ENCODE measurements at places on chromosomes 4 and X.

DNA sequence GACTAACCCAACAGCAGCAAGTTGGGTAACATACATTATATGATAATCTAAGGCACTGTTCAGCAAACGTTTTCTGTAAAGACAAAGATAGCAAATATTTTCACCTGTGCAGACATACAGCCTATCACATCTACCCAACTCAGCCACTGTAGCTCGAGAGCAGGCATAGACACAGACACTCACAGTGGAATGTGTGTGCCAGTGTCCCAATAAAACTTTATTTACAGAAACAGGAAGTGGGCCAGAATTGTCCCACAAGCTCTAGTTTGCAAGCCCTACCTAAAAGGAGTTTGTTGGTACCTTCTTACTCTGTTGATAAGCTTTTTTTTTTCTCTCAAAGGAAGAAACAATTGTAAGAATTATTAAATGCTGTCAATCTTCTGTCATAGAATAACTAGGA, 11.9 kb upstream of the FAM9A start:
- no peak for DNase-seq

DNA sequence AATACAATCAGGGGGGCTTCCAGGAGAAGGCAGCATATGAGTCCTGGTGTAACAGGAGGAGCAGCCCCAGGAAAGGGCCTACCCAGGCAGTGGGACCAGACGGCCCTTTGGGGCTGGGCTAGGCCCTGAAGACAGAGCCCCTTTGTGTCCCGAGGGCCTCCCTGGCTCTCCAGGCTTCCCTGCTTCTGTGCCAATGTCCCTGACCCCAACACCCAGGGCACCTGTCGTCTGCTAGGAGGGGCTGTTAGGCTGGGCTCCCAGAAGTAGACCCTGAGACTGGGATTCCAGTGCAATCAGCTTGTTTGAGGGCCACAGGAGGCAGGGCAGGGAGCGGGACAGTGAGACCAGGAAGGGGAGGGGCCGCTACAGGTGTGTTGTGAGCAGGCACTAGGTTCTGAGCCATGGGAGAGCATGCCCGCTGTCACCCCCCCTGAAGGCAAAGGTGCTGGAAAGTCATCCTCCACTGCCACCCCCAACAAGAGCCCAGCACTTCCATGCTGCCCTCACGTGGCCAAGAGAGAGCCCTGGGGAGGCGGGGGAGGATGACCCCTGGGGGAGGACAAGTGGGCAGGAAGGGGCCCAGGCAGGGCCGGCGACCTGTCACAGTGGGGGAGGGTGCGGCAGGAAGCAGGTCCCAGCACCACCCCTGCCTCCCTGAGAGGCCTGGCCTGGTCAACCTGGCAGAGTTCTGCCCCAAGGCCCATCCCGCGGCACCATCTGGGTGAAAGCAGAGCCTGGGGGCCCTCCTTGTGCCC, 64.8 kb downstream of the ADRA2C start:
- DNase-seq, result no peak

DNA sequence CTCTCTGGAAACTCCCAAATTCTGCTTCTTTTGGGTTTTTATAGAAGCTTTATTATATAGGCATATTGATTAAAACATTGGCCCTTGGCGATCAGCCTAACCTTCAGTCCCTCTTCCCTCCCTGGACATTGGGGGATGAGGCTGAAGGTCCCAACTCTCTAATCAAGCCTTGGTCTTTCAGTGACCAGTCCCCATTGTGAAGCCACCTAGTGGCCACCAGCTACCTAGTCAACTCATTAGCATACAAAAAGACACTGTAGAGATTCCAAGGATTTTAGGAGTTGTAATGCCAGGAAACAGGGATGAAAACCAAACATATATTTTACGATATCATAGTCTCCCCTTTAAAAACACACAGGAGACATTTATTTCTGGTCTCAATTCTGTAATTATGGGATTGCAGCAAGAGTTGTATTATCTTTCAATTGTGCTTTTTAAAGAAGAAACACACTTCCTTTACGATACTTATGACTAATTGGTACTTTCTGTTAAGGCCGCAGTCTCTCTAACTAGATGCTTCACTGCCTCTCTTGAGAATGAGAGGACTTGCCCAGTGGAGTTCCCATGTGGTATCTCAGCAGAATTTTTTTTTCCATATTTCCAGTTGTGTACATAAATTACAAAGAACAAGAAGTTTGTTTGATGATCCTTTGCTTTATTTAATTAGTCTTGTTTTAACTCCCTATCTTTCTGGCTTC, 58.2 kb downstream of the WDR17 start:
- no peak for DNase-seq

- no peak for DNase-seq
Measured at GRCh38 chr4:77001907-77002306, 52.4 kb downstream of the SEPTIN11 start.

GRCh38 chrX:39336671-39337311, 535.5 kb downstream of the MID1IP1 start:
- DNase-seq, result no peak

- peak; percentile 69 for DNase-seq
Measured at GRCh38 chrX:101617211-101618191, at the start of gene ARMCX6. TSS of gene ARMCX6 (minus strand) at chrX:101618000. CDS start at chrX:101616620, 1,380 bp downstream.

- no peak for DNase-seq
Measured at GRCh38 chr4:113407409-113407808, 354.1 kb downstream of the CAMK2D start.

GRCh38 chrX:10709276-10709675, 88.9 kb upstream of the MID1 start:
- no peak for DNase-seq

DNA sequence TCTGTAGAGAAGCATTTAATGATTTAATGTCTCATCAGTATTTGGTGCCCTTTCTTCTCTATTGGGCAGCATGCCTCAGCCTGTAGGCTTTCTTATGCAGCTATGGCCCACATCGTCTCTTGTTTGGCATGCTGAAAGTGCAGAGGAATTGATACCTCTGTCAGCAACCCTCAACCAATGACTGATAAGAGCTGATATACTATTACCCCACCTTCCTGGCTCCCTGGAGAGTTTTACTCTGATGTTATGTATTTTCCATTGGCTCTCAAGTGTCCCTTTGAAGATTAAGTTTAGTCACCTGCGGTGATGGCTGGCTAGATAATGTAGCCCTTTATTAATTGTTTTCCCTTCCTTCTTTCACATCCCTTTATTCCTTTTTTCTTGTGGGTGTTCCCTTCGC, 41.2 kb upstream of the PDHA2 start:
- no peak for DNase-seq

DNA sequence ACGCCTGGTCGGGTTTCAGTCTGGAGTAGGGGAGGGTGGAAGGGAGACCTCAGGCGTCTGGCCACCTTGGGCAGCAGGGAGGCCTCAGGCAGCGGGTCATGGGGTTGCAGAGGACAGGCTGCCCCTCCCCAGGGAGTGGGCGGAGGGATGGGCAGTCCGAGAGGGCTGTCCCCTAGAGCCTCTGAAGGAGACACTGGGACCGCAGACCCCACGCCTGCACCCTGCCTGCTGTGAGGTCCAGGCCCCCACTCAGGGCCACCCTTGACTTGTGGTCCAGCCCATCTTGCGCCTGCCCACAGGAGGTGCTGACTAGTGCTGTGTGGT, 16.5 kb downstream of the FGFRL1 start:
- no peak for DNase-seq

- no peak for DNase-seq
Measured at GRCh38 chr4:123731035-123731434, 334.4 kb downstream of the SPRY1 start.

- DNase-seq, result no peak
Measured at GRCh38 chr4:179292468-179292867, 1850.2 kb upstream of the AGA start.

- DNase-seq, result peak; percentile 20
Measured at GRCh38 chr4:185183622-185184281, 20.0 kb downstream of the CFAP97 start.

- DNase-seq, result no peak
Measured at GRCh38 chrX:123277347-123277746, 93.3 kb downstream of the GRIA3 start.

- DNase-seq, result no peak
Measured at GRCh38 chr4:139903845-139904244, 238.2 kb downstream of the MGST2 start.

GRCh38 chrX:6029014-6029413, 199.7 kb downstream of the NLGN4X start:
- DNase-seq, result no peak

GRCh38 chrX:17860179-17860780, 818 bp downstream of the RAI2 start:
- DNase-seq, result no peak

DNA sequence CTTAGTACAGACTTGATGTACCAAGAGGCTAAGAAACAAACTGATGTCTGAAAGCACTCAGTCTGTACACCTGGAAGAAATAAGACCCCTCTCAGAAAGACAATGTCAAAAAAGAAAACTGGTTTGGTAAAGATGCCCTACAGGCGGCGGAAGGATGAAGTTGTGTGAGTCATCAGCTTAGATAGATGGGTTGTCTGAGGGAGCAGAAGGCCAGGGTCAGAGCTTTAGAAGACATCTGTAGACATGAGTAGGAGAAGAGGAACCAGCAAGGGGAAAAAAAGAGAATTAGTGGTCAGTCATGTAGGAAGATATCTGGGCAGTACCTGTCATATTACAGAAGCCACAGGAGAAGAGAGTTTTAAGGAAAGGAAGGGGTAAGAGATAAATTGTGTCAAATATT, 8.3 kb downstream of the SRPX2 start:
- no peak for DNase-seq

DNA sequence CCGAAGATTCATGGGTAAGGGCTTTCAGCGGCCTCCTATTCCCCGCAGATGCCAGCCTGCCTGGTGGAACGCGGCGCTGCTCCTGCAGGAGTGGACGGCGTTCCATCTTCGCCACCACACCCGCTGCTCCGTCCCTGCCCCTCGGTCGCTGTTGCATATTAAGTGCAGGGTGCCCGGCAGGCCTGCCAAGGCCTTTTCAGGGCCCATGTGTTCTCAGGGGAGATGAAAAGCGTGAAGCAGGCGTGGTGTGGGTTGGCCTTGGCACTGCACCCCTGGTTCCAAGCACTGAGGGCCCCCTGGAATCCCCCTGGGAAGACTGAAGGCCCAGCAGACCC, 52.0 kb downstream of the SORCS2 start:
- no peak for DNase-seq

- DNase-seq, result no peak
Measured at GRCh38 chr4:1596393-1596792, 87.7 kb downstream of the FAM53A start.
